CD4-positive, alpha-beta T cell treated with Interleukin-6 at 100 ng/mL for 8 hours (primary cell): ENCODE measurements at places on chromosomes 1 and 21.

DNA sequence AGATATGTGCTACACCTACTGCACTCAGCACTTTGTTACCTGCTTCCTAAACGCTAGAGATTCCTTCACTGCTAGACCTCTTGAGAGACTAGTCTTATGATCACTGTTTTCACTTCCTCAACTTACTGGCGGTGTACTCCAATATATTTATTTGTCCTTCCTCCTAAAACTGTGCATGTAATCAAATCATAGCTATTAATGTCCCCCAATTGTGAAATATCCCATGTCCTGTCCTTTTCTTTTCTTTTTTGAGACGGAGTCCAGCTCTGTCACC lies 3.4 kb downstream of the SOAT1 start:
- no peak for DNase-seq

DNA sequence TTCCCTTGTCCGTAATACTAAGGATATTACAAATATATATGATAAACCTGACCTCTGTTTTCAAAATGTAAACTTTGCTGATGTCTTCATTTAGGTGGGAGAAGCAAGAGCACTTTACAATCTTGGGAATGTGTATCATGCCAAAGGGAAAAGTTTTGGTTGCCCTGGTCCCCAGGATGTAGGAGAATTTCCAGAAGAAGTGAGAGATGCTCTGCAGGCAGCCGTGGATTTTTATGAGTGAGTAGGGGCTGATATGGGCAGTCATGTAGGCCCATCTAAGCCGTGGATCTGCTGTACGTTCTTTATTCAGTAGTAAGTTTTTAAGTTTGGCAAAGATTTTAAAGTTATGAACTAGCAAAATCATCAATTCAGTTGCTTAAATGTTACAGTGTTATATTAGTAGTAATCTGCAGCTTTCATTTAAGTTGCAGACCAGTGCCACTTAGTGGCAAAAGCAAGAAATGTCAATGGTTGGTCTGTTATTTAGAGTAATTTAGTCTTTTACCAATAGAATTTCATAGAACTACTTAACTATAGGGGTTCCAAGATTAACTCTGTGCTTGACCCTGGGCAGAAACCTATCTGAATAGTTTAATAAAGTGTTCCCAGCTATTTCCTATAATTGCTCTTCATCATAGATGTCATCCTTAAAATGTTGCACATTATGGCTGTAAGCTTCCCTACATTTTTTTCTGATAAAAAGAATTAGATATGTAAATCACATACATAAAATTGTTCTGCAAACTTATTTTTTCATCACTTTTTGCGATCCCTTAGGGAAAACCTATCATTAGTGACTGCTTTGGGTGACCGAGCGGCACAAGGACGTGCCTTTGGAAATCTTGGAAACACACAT lies 21.3 kb downstream of the GPSM2 start:
- DNase-seq = peak; percentile 53

GRCh38 chr1:239388159-239388485 lies 1.8 kb downstream of the CHRM3 start:
- DNase-seq = no peak

DNA sequence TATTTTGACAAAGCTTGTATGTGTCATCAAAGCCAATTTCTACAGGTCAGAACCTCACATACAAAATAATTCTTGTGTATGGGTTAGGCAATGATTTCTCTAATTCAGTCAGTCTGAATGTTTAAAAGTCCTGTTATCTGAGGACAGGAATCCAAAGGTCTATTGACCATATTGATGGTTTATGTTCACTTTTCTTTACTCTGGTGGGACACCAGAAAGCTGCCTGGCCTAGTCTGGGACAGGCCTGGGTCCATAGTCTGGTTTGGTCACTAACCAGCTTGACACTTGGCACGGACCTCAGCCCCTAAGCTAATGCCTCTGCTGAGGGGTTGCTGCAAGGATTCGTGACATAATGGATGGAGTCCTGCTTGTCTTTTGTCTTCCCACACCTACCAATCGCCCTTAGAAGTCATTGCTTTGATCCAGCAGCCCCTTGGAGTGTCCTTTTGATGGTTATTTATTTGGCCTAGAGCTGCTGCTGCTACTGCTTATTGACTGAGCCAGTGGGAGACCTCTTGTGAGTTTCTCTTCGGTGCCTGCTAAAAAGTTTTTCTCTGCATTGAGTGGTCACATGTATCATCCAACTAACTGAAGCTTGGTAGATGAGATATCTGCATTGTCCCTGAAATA lies 15.7 kb downstream of the IFNAR2 start:
- DNase-seq = no peak

DNA sequence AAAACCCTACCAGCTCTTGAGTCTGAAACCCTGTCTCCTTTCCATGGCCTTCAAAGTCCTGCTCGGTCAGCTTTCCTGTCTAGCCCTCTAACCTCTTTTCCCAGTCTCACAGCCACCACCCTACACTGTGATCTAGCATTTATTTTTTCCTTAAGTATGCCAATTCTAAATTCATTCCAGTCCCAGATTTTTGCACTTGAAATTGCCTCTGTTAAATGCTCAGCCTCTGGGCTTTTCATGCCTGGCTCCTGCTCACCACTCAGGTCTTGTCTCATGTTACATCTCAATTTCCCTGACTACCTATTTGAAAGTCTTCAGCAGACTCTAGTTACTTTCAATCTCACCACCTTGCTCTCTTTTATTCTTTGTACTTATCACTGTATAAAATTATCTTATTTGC lies 176.2 kb downstream of the ADGRL4 start:
- no peak for DNase-seq

DNA sequence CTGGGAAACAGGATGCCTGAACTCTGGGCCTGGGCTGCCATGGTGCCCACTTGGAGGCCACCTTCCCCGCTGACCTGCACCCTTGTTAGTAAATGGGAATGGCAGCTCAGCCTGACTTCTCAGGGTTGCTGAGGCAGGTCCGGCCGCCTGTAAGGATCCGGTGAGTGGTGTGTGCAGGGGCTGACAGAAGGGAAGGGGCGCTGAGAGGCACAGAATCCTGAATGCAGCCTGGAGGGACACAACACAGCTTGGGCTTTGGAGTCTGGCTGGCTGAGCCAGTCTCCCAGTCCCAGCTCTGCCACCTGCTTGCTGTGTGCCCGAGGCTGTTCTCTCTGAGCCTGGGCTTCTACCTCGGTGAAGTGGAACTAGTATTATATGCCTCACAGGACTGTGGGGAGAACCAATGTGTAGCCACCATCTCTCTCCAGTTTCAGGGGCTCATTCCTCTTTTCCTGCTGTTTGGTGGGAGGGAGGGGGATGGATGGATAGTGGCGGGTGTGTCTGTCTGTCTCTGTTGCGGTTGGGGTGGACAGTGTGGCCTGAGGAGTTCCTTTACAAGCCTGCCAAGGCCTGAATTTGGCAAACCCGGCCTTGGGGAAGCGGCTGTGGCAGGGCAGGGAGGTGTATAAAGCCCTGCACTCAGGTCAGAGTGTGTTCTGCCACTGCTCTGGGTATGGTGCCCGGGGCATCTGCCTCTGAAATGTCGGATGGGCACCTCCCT lies 18.0 kb downstream of the ADORA1 start:
- DNase-seq = no peak

- no peak for DNase-seq
Observed at GRCh38 chr1:98557895-98558294, 103.6 kb upstream of the SNX7 start.

- DNase-seq = no peak
Observed at GRCh38 chr1:177069490-177069889, 95.0 kb downstream of the ASTN1 start.

DNA sequence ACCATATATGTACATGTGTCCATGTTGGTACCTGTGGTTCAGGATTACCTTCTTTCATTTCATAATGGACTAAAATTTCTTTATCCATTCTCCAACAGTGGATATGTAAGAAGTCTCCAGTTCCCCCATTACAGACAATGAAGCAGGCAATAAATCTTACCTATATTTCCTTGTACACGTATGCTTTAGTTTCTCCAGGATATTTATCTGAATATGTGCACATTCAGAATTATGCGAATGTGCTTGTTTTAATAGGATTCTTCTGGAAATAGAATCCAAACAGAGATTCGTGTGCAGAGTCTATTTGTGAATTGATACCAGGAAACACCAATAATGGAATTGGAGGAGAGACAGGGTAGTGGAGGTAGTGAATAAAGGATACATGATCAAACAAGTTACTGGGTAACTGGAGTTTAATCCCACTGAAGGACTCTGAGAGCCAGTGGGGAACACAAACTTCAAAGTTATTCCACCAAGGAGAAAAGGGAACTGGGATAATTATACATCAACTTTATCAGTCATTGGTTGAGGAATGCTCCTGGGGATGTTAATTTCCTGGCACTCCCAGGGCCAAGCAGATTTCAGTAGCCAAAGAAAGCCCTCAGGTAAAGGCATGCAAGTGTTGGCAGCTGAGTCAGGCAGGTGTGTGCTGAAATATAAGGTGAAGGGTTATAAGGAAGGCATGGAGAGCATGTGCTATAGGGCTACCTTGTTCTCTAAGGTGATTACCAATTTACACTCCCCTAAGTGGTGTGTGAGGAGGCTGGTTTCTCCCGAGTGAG lies 374.9 kb upstream of the PBX1 start:
- DNase-seq = no peak

DNA sequence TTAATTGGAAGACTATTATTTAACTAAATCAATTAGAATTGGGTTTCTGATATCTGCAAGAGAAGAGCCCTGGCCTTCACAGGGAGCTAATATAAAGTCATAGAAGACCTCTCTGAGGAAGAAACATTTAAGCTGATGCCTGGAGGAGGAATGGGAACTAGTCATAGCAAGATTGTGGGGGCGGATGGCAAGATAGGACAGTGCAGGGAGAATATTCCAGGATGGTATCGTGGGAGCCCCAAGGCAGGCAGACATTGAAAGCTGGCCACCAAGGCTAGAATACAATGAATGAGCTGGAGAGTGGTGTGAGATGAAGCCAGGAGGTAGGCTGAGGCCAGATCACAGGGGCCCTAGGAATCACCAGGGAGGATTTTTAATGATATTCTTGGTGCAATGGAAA lies 20.8 kb upstream of the MYSM1 start:
- DNase-seq = no peak

DNA sequence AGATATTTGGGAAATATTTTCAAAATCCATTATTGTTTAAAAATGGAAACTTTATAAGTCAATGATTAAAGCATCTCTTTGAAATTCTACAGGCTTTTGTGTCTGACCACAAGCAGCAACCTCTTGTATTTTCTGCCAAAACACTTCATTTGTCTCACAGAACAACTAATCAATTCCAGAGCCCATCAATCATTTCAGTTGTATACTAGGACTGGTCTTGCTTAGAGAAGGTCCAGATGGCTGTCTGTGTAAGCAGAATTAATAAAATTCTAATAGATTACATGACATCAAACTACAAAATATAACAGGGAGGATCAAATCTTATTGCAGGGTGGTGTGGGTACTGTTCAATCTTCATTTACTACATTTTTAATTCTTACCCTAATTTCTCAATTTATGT lies 76.4 kb downstream of the ACBD6 start:
- no peak for DNase-seq

GRCh38 chr1:224650290-224650689 lies 34.2 kb downstream of the CNIH3 start:
- DNase-seq = no peak

DNA sequence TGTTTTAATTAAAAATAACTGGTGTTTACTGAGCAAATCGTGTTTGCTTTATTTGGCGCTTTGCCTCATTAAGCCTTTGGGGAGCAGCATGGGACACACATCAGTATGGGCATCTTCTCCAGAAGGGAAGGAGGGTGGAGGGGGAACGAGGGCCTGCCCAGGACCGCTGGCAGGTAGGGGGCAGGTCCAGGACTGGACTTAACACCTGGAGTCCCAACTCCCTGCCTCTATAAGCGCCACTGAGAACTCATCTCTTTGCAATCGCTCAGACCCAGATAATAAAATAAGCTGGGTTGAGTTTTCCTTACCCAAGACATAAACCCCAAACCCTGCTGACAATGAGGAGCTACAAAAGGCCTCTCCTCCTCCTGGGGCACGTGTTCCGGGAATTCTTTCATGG lies 15.1 kb downstream of the ABCG1 start:
- no peak for DNase-seq

- no peak for DNase-seq
Observed at GRCh38 chr1:213201380-213202155, 150.5 kb downstream of the RPS6KC1 start.

DNA sequence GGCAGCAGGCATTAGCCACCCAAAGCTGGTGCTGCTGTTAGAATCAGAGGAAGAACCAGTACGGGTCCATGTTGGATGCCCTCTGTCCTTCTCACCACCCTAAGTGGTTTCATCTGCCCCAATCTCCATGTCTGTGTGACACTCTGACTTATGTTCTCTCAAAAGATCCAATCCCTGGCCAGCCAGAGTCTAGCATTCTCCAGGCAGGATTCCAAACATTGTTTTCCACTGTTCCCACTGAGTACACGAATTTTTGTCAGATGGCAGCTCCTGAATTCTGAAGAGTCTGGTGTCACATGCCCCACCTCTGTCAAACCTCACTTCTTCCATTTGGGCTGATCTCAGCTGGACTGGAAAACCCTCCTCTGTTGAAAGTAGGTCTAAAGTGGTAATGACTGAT lies 166.0 kb downstream of the DISC1 start:
- no peak for DNase-seq

GRCh38 chr1:40982721-40983120 lies 3.2 kb downstream of the CTPS1 start:
- DNase-seq = no peak

GRCh38 chr1:29962336-29962735 lies 726.0 kb downstream of the PTPRU start:
- no peak for DNase-seq

GRCh38 chr1:172278478-172278877 lies 142.0 kb upstream of the C1orf105 start:
- no peak for DNase-seq

- DNase-seq = no peak
Observed at GRCh38 chr1:7382971-7383370, 388.1 kb upstream of the VAMP3 start.

DNA sequence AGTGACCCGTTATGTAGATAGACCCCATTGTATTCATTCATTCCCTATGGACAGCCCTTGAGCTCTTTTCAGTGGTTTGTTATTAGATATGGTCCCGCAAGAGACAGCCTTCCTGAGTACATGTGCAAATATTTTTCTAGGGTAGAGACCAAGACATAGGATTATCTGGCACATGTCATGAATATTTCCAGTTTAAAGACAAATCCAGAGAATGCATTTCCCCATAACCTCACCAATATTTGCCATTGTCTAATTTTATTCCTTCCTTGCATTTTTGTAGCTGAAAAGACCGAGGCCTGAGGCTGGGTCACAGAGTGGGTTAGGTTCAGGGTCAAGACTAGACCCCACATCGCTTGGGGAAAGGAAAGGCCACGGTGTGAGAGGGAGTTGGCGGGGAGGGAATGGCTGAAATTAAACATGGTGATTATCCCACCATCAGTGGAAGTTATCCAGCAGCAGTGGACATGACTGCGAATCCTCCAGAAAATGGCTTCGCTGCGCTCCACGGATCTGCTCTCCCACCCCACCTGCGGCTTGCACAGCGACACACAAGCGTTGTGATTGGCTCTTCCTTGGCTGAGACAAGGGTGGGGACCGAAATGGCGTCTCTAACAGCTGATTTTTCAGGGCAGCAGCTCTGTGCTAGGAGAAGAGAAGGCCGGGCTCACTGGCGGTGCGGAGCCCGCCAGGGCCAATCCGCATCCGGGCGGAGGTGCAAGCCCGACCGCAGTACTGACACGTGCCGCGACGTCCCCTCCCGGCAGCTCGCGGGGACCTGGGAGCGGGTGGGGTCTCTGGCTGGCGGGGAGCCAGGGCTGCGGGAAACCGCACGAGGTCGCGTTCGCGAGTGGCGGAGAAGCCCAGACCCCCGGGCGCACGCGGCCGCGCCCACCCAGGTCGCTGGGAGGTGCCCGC lies 16.1 kb upstream of the STMN1 start:
- peak; percentile 52 for DNase-seq
